ENCODE measurements at places on chromosomes 1 and 21. TPM values are rescaled to one million over a fixed set of nuclear protein-coding genes. Genes with fewer than 3 reads are reported as not detected.

DNA sequence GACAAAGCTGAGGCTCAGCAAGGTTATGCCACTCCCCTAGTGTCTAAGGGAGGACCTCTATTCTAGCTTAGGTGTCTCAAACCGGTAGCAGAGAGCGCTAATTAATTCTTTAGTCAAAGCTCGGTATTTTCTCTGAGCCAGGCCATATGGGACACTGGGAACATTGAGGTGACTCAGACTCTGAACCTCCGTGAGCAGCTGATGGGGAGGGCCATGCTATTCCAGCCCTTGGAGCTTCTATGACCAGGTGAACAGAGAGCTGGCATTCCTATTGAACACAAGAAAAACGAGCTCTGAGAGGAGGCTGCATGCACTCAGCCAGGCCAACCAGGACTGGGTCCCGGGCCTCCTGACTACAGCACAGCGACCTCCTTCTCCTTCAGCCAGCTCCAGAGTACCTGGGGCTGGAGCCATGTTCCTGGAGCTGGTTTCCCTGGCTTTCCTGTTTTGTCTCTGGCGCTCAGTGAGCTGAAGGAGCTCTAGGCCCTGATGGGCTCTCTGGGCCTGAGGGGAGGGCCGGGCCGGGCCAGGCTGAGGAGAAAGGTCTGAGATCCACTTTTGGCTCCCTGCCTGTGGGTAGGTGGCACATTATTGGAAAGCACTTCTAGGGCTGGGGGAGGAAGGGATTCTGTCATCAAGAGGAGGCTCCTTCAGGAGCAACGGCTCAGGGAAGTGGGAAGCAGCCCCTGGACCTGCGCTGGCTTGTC is 37.0 kb downstream of the SLC9A1 start:
- peak; percentile 60 for DNase-seq

DNA sequence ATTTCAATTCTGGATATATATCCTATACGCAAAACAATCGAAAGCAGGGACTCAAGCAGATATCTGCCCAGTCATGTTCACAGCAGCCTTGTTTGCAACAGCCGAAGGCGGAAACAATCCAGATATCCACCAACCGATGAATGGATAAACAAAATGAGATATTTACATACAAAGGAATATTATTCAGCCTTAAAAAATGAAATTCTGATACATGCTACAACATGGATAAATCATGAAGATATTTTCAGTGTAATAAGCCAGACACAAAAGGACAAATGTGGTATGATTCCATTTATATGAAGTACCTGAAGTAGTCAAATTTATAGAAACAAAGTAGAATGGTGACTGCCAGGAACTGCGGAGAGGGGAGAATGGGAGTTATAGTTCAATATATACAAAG is 15.6 kb downstream of the GATAD2B start:
- no peak for DNase-seq

DNA sequence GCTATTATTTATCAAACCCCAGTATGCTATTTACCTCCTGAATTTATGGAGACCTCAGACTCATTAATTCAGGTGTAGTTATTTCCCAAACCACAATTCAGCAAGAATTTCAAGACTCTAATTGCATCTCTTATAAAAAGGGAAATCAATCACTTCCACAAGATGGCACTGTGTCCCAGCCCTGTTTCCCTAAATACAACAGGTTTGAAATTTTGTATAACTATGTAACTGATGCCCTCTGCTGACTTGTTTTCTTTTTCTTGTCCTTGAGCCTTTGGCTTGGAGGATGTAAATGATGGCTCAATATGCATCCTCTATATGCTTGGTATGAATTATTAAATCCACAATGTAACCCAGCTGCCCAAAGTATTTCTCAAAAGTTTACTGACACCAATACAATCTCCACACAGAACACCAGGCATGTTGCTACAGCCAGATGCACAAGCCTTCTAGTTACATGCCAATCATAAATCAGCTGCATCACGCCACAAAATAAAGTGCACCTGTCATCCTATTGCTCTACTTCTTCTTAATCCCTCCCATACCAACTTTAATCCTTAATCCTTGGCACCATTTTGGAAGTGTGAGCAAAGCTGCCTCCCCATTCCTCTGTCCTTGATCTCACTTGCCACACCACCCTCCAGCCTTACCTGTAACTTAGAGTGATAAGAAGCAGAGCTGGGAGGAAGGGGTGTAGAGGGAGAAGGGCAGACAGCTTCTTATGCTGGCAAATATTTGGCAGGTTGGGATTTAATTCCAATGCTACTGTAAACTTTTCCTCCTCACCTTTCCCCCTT is 9.0 kb downstream of the C1orf105 start:
- DNase-seq: peak; percentile 69

DNA sequence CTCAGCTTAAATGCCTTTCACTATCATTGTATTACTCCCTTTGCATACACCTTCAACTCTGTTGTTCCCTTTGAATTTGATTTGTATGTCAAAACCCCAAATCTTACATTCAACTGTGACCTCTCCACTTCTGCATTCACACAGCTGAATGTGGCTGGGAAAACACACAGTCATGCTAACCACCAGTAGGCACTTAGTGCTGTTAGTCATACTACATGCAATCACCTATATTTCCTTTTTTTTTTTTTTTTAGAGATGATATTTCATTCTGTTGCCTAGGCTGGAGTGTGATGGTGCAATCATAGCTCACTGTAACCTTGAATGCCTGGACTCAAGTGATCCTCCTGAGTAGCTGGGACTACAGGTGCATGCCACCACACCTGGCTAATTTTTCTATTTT is 16.2 kb downstream of the BTBD8 start:
- DNase-seq: no peak

DNA sequence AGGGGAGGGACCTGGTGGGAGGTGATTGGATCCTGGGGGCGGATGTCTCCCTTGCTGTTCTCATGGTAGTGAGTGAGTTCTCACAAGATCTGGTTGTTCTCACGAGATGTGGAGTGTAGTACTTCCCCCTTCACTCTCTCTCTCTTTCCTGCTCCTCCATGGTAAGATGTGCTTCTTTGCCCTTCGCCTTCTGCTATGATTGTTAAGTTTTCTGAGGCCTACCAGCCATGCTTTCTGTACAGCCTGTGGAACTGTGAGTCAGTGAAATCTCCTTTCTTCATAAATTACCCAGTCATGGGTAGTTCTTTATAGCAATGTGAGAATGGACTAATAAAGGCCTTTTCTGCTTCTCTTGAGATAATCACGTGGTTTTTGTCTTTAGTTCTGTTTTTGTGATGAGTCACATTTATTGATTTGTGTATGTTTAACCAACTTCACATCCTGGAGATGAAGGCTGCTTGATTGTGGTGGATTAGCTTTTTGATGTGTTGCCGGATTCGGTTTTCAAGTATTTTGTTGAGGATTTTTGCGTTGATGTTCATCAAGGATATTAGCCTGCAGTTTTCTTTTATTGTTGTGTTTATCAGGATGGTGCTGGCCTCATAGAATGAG is 45.5 kb downstream of the RABGAP1L start:
- DNase-seq: no peak

GRCh38 chr21:41598561-41599431 is 90.8 kb upstream of the TMPRSS2 start:
- no peak for DNase-seq

- DNase-seq: no peak
Observed at GRCh38 chr1:107683683-107684082, 281.3 kb downstream of the VAV3 start.

GRCh38 chr1:175222296-175222938 is 29.8 kb upstream of the KIAA0040 start:
- no peak for DNase-seq

GRCh38 chr21:42381347-42381984 is 14.4 kb downstream of the TMPRSS3 start:
- DNase-seq: peak; percentile 9

DNA sequence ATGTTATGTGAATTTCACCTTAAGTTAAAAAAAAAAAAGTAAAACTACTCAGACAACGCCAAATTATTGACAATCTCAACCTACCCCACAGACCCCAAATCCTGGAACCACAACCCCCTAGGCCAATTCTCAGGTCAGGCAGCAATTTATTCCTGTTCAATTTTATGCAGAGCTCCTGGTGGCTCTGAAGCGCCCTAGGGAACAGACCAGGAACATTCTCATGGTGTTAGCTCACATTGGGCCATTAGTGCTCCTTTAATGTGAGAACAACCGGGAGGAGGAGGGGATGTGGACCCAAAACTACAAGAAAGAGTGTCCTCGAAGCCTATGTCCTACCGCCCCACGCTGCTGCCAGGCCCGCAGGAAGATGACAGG is 403 bp upstream of the PSEN2 start:
- DNase-seq: peak; percentile 62

DNA sequence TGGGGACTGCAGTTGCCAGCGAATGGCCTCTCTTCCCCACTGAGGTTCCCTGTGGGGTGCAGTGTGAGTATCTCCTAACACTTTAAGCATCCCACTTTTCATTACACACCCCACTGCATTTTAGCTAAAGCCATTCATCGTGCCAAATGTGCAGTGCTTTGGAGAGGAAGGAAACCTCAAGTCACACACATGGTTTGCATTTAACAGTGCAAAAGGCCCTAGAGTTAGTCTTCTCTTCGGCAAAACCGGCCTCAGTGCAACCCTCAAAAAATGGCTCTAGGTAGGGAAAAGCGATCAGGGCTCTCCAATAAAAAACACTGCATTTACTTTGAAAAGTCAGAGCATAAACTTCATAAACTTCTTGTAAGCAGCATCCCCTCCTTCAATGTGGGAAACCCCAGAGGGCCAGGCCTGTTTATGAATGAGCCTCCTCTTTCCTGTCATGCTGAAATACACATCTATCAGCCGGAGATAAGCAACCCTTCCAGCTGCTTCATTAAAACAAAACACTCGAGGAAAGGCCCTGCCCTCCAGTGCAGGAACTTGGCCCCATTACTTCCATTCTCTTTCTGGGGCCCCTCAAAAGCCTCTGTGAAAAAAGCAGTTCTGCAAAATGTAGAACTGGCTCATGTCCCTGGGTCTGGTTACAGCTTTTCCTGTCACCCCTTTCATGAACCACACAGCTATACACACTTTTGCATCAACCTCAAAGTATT is 184.0 kb downstream of the CDC7 start:
- peak; percentile 72 for DNase-seq

DNA sequence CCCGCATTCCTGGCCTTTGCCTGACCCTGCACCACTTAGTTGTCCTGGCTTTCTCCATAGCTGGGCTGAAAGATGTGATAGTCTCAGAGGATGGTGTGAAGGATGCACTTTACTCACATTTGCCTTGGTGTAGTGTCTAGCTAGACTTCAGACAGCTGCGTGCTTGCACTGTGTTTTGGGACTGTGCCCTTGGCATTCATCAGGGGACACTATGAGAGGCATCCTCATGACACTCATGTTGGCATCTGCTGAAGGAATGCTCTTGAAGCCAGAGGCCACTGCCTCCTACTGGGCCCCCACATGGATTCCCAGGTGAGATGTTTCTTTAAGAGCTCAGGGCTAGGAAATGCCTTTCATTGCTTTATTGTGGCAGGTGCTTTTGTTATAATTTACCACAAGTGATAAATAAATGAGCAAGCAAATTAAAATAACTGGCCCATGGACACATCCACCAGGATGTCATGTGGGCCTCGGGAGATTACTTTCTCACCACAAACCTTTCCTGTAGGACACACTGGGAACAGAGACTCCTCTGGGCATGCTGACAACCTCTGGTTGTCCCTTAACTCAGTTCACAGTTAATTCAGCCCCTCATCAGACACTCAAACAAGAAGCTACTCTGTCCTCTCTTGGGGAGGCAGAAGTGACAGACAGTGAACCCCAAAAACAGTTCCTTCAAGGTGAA is 99.4 kb upstream of the SPATA6 start:
- no peak for DNase-seq

- no peak for DNase-seq
Observed at GRCh38 chr1:29408831-29409605, 172.7 kb downstream of the PTPRU start.

DNA sequence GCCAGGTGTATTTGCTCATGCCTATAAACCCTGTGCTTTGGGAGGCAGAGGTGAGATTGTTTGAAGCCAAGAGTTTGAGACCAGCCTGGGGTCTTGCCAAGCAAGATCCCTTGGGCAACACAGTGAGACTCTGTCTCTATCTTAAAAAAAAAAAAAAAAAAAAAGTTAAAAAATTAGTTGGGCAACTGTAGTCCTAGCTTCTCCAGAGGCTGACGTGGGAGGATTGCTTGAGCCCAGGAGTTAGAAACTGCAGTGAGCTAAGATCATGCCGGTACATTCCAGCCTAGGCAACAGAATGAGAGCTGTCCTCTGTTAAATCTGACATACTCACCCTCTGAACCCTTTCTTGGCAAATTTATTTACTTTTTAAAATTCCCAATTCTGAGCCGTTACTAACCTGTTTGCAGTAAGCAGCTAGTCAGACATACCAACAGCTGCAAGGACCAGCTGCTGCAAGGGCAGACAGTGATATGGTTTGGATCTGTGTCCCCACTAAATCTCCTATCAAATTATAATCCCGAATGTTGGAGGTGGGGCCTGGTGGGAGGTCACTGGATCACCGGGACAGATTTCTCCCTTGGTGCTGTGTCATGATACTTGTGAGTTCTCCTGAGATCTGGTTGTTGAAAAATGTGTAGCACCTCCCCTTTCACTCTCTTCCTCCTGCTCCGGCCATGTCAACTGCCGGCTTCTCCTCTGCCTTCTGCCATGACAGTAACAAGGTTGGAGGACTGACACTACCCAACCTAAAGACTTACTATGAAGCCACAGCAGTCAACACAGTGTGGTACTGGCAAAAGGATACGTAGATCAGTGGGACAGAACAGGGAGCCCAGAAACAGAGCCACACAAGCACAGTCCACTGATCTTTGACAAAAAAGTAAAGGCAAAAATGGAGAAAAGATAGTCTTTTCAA is 10.6 kb downstream of the PARP1 start:
- DNase-seq: no peak

DNA sequence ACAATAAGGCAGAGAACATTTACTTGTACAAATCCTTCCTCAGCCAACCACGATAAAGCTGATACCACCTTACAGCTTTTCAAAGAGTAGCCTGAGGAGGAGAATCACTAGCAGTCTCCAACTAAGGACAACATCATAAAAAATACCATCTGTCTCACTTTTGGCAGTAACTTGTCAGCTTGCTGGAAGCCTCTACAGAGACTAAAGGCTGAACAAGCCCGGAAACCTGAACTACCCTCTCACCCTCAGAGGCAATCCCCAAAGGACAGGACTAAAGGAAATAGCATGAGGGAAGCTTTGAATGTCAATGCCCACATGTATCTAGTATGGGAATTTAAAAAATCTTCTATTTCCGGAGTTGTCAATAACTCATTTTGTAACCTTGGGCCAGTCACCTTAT is 10.6 kb downstream of the SRSF4 start:
- no peak for DNase-seq

GRCh38 chr1:156592158-156592909 is 758 bp downstream of the NAXE start:
- no peak for DNase-seq

GRCh38 chr21:44919913-44920693 is 596 bp downstream of the ITGB2 start:
- DNase-seq: no peak

- no peak for DNase-seq
Observed at GRCh38 chr1:196376630-196377328, 231.5 kb downstream of the KCNT2 start.

- DNase-seq: no peak
Observed at GRCh38 chr1:158324395-158324794, 6.9 kb downstream of the CD1B start.

SPRR2E gene
- not detected for total RNA-seq

TNFRSF14 gene
- 26.8 TPM for total RNA-seq

CATSPERE gene
- 0.29 TPM for total RNA-seq

HLX gene
- 5.2 TPM for total RNA-seq

DENND2C gene
- 0.29 TPM for total RNA-seq
